ENCODE measurements at places on chromosomes 2 and 18.

- no peak for DNase-seq
Observed at GRCh38 chr2:168594778-168595177, 138.7 kb downstream of the CERS6 start.

- DNase-seq: no peak
Observed at GRCh38 chr2:232204457-232204931, 174.1 kb upstream of the ALPP start.

- no peak for DNase-seq
Observed at GRCh38 chr2:69968609-69969008, 7.2 kb upstream of the ASPRV1 start.

- no peak for DNase-seq
Observed at GRCh38 chr2:46001741-46002506, 295.3 kb upstream of the EPAS1 start.

DNA sequence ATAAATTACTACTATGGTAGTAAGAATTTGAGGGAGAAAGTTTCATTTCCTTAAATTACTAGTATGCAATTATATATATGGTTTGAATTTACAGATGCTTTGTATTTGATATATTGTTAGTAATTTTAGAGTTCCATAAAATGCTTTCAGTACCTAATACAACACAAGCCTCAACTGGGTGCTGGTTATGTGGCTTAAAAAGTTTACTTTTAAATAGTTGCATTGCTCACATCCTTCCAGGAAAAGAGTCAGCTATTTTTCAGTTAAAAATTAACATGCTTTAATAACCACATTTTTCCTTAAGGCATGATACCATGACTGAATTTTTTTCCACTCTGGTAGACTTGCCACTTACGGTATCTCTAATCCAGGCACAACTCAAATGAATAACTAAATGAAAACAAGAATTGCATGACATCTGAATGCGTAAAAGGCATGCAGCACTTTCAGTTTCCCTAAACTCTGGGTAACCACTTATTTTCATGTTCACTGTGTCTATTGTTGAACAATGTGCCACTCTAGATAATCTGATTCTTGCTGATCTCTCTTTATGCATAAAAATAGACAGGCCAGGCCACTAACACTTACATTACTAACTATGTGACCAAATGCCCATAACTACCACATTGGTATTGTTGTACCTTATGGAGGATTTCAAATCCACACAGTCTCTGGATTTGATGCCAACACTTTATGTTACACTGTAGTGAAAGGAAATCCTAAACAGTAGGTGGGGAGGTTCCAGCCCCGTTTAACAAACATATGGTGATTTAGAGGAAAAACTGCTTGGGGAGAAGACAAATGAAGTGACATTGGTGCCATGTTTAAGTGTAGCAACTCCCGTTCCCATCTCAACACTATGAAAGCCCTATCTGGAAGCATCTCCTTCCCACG, 35.5 kb upstream of the SLC35F5 start:
- no peak for DNase-seq

DNA sequence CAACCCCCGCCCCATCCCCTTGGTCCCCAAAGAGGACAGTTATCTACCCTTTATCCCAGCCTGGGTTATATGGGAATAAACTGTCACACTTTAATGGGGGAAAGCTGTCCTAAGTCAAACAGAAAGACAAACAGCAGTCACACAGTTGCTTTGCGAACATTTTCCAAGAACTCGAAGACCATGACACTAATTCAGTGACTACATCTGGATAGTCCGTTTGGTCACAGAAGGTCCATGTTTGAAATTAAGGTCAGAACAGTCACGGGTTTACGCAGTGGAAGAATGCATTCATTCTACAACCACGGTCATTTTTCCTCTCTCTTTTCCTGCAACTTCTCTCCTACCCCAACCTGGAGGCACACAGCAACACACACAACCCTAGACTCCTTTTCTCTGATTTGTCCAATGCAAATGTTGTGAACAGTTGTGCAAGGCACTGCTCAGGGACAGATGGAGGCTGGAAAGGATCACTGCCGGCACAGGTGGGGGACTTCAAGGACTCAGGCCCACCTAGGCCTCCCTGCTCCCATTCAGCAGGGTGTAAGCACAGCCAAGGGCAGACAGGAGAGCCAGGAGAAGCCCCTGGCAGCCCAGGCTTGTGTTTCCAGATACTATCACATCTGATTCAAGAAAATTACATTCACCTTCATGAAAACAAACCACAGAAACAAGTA, 39.9 kb downstream of the ZNF516 start:
- DNase-seq: no peak

DNA sequence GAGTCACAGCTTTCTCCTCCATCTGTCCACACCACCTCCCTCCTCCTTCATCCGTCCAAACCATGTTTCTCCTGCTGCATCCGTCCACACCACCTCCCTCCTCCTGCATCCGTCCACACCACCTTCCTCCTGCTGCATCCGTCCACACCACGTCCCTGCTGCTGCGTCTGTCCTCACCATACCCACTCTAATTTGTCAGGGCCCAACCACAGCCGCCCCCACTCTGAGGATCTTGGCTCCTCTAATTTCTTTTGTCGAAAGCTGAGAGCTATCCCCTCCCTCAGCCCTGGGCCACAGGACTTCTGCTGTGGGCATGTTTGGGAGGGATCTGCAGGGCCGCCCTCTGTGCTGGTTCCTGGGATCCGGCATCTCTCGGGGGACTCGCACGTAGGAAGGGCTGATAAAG, 67.4 kb downstream of the TPO start:
- no peak for DNase-seq

DNA sequence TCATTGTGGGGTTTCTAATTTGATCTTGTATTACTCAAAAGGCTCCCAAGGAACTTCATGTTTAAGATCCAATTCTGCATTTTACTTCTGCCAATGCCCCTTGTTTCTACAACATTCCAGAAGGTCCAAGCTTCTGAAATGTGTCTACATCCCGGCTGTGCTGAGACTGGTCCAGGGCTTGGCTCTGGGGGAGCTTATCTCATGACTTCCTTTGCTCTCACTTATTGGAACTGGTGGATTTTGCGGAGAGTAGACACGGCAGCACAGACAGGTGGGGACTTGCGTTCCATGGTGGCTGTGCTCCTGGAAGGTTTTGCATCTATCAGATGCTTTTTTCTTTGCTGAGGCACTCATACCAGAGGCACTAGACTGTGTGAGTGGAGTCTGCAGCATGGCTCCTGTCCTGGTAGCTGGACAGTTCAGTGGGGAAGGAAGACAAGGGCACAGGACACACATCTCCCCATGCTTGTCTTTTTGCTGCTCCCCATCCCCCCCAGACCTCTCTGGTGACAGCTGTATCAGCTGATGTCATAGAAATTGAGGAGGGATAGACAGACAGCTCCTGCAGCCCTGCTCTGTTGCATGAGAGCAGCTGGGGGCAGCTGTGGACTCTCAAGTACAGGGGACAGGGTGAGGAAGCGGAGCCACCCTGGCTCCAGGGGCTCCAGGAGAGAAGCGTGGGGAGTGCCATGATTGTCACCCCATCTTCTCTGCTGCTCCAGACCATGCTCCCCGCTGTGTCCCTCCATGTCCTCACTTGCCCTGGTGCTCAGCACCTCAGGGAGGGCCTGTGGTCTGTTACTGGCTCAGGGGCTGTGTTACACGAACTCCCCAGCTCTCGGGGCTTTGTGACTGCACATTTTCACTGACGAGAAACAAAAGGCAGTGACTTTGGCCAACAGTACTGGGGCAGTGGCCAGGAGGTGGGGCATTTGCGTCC, 46.0 kb downstream of the ACAA2 start:
- DNase-seq: no peak

DNA sequence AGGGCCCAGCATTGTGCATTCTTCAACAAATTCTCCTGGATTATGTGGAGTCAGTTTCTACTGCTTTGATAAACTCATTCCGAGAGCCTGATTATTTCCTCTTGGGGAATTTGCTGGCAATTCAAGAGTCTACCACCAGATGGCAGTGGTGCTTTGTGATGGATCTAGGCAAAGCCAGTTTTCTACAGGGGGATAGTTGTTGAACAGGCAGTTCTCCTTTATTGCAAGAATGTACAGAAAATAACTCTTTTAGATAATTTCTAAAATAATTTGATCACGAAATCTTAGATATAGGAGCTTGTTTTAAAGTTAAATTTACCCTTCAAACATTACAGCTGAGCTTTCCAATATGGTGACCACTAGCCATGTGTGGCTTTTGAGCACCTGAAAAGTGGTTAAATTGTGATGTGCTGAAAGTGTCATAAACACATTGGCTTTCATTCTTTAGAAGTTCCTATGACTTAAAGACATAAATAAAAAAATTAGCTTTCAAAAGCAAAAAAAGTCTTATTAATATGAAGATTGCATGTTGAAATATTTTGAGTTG, 66.7 kb upstream of the HAAO start:
- DNase-seq: peak; percentile 7

- no peak for DNase-seq
Observed at GRCh38 chr2:239600001-239600593, 199.3 kb upstream of the HDAC4 start.

DNA sequence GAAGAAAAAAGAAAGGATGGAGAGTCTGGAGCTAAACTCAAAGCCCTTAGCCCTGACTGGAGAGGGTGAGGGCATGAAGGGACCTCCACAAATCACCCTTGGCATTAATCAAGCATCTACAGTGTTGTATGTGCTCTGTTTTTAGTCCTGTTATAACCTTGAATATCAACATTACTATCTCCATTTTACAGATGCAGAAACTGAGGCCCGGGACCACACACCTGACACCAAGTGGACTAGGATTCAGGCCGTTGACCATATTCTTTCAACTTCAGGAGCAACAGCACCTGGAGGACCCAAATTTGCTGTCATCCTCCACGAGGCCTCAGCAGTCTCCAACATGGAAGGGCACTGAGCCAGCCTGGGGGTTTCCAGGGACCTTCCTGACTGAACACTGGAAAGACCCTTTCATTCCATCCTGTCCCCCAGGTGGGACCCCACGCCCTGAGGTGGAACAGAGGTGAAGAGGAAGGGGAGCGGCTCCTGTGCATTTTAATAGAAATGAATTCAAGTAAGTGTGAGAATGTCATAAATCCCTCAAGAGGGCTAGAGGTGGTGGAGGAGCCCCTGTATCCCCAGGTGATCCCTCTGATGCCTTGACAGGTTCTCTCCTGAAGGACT, 41.0 kb downstream of the SERTAD2 start:
- DNase-seq: no peak

- no peak for DNase-seq
Observed at GRCh38 chr2:212644195-212644837, 105.7 kb upstream of the ERBB4 start.

DNA sequence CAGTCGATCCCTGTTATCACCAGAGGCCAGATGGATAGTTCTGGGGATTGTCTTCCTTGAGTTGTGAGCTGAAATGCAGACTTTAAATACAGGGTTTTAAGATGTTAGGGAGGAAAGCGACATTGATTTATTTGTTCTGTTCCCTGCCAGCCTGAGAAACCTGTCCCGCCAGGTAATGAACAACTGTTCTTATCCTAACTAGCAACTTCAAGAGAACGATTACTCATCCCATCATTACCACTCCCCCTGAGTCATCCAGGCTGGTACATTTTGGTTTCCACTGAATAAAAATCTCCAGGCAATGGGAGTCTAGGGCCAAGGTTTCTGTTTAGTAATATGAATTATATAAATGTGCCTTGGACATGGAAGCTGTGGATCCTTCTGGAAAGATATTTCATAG, 131.2 kb downstream of the LYPD6B start:
- no peak for DNase-seq

DNA sequence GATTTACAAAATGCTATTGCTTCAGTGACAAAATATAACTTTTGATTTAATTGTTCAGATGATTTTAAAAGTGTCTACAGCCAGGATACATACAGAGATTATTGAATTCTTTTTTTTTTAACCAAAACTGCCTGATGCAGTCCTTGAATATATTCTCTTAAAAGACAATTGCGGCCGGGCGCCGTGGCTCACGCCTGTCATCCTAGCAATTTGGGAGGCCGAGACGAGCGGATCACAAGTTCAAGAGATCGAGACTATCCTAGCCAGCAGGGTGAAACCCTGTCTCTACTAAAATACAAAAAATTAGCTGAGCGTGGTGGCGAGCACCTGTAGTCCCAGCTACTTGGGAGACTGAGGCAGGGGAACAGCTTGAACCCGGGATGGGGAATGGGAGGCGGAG, 497.0 kb upstream of the FSIP2 start:
- no peak for DNase-seq

DNA sequence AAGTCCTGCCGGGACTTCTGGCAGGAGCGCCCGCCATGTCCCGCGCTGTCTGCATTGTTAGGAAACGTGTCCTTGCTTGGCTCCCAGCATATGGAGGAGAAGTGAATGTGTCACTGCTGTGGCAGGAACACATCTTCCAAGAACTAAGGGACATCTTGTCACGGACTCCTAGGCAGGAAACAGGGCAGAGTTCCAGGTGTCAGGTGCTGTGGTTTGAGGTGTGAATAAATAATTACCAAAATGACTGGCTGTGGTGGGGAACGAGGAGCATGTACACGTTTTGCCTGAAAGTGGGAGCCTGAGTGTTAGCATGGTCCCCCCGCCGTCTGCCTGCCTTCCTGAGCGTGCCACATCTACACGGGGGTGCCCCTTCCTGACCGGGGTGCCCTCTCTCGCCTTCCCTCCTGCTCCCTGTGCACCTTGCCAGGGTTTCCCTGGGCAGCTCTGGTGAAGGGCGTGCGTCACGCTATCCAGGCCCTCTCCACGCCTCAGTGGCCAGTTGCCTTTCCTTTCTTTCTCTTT, 237.5 kb downstream of the LDLRAD4 start:
- DNase-seq: peak; percentile 17

GRCh38 chr2:68044099-68044498, 18.7 kb downstream of the C1D start:
- no peak for DNase-seq

- no peak for DNase-seq
Observed at GRCh38 chr2:165462443-165462842, 7.1 kb upstream of the CSRNP3 start.

GRCh38 chr2:112195167-112195766, 57.1 kb downstream of the FBLN7 start:
- DNase-seq: no peak

- DNase-seq: no peak
Observed at GRCh38 chr2:66547887-66548286, 113.0 kb downstream of the MEIS1 start.

DNA sequence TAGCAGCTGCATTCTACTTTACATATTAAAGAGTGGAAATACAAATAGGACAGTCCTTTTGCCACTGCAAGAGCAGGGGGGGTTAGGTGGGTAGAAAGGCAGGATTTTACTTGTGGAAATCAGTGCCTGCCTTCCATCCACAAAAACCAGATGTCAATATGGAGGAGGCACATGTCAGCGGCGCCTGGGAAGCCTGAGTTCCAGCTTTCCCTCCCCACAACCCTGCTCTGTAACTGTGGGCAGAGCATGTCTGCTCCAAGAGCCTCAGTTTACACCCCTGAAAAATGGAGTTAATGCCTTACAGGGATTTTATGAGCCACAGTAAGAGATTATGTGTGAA, 32.9 kb downstream of the STEAP3 start:
- DNase-seq: no peak

GRCh38 chr2:238182362-238182761, 21.1 kb downstream of the ILKAP start:
- DNase-seq: no peak
